ENCODE measurements at places on chromosomes 2 and 18.

DNA sequence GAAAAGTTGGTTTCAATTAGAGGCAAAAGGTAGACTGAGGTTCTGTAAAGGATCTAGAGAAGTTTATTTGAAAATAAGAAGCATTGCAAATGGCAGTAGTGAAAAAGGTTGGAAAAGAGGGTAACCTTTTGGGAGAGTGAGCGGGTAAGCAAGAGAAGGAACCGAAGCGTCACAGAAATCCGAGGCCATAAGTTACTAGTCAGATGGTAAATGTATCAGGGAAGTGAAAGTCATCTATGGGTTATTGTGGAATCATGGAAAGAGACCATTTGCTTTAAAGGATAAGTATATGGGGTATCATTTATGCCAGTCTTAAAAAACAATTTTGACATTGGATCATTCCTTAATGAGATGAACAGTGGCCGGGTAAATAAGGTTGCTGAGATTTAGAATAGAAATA lies 30.5 kb downstream of the EML4 start:
- no peak for DNase-seq

- no peak for DNase-seq
Measured at GRCh38 chr18:75377258-75377657, 50.2 kb downstream of the SMIM21 start.

DNA sequence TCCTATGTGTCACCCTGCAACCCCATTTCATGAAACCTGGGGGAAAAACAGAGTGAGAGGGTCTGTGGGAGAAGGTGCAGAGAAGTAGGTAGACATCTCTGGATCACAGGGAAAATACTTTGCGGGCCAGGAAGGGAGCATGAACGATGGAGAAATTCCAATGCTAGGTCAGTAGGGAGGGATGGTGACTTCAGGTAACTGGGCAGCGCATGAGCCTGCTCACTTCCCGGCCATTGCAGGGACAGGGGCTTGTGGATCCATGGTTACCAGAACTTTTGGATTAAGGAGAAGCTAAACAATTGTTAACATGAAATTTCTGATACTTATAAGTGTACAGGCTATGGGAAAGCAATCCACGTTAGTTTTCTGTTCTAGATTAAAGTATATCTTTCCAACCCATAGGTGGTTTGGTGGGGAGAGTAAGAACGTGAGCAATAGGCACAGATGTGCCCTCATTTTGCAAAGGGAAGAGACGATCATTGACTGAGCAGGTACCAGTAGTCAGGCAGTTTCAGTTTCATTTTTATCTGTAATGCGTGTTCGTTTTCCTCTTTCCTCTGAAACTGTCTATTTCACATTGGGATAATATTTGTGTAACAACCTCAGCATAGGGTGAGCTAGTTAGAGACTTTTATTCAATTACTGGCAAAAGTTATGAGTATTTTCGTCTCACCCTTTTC lies 65.0 kb downstream of the NYAP2 start:
- DNase-seq, result no peak

- peak; percentile 69 for DNase-seq
Measured at GRCh38 chr2:104849618-104850141, 4.2 kb upstream of the POU3F3 start.

GRCh38 chr2:96241900-96242611 lies 23.7 kb downstream of the TMEM127 start:
- peak; percentile 68 for DNase-seq

GRCh38 chr18:36124841-36125240 lies 4.3 kb downstream of the SLC39A6 start:
- no peak for DNase-seq

- DNase-seq, result no peak
Measured at GRCh38 chr2:98488252-98488651, 43.6 kb downstream of the INPP4A start.

- DNase-seq, result no peak
Measured at GRCh38 chr2:69308338-69308737, 78.7 kb downstream of the GFPT1 start.

- DNase-seq, result no peak
Measured at GRCh38 chr2:45809205-45809604, 157.7 kb downstream of the PRKCE start.

- DNase-seq, result no peak
Measured at GRCh38 chr18:11498821-11499220, 110.6 kb upstream of the SLC35G4 start.

- no peak for DNase-seq
Measured at GRCh38 chr2:240701736-240702639, 10.3 kb downstream of the AQP12A start.

DNA sequence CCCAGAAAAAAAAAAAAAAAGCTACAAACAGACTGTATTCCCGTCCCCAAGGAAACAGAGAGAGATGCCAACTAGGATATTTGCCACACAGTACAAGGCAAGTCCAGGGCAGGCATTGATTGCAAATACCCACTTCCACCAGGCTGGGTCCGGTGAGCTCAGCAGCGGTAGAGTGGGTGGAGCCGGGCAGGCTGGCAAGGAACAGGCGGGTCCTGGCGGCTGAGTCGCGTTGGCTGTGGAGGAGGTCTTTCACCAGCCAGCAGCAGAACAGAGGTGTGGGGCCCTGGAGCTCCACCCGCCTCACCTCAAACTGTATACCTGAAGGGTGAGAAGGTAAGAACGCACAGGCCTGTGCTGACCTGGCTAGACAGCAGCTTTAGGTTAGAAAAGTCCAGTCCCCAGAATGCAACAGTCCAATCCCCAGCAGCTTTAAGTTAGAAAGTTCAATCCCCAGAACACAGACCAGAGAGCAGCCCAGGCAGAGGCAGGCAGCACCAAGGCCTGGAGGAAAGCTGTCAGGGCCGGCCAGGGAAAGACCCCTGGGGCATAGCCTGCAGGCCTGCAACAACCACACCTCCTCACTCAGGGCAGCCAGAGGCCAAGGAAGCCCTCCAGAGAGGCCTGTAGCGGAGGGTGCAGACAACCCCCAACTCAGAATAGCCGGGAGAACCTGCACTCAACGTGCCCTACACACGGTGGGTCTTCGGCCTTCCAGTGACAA lies 21.9 kb upstream of the MTERF4 start:
- DNase-seq, result no peak

- DNase-seq, result no peak
Measured at GRCh38 chr18:957829-958228, 53.2 kb downstream of the ADCYAP1 start.
